PC-9 (cell line): ENCODE measurements at places on chromosomes 13 and 19. TPM values are rescaled to one million over a fixed set of nuclear protein-coding genes. Genes with fewer than 3 reads are reported as not detected.

- no peaks in the 10 kb centered on the region for H3K36me3 ChIP-seq
- no peak for DNase-seq
- H3K4me1 ChIP-seq, result no peaks in the 10 kb centered on the region
- no peak overlapping the region for H3K4me3 ChIP-seq
These were observed 151.4 kb downstream of the KDM4B start for GRCh38 chr19:5120321-5120720.

- DNase-seq, result peak; percentile 98
- H3K4me3 ChIP-seq, result peak within 1 kb of the TSS; percentile 32; the same call in 1 of the 2 replicates
- no peaks in the 10 kb centered on the region for H3K27me3 ChIP-seq
- no peaks in the 10 kb centered on the region for H3K36me3 ChIP-seq
- H3K27ac ChIP-seq, result peak within 1 kb of the TSS; percentile 95
These were observed at the start of gene CYP4F3 for GRCh38 chr19:15640294-15640903. Gene CYP4F3, plus strand, starts transcription at chr19:15640897. Its CDS starts 519 bp downstream, at chr19:15641416.

GRCh38 chr13:110760611-110761010, 47.1 kb downstream of the ING1 start:
- H3K27ac ChIP-seq, result no peak overlapping the region
- peaks cover 15% of the 10 kb centered on the region for H3K27me3 ChIP-seq
- no peak overlapping the region for H3K4me3 ChIP-seq
- no peaks in the 10 kb centered on the region for H3K4me1 ChIP-seq

GRCh38 chr13:110581506-110582185, 20.1 kb upstream of the RAB20 start:
- H3K4me3 ChIP-seq, result no peak overlapping the region
- H3K36me3 ChIP-seq, result no peaks in the 10 kb centered on the region
- no peaks in the 10 kb centered on the region for H3K27me3 ChIP-seq
- no peak overlapping the region for H3K27ac ChIP-seq
- 0 out of 2 replicates have a peak, but pooled peaks cover 3% of the 10 kb centered on the region for H3K4me1 ChIP-seq

DNA sequence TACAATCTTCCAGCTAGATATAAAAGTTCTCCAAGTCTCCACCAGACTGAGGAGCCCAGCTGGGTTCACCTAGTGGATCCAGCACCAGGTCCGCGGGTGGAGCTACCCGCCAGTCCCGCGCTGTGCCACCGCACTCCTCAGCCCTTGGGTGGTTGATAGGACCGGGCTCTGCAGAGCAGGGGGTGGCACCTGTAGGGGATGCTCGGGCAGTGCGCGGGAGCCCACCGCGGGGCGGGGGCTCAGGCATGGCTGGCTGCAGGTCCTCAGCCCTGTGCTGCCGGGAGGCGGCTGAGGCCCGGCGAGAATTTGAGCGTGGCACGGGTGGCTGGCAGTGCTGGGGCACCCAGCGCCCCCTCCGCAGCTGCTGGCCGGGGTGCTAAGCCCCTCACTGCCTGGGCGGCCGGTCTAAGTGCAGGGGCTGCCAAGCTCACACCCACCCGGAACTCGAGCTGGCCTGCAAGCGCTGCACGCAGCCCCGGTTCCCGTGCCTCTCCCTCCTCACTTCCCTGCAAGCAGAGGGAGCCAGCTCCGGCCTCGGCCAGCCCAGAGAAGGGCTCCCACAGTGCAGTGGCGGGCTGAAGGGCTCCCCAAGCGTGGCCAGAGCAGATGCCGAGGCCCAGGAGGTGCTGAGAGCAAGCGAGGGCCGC, 542.8 kb upstream of the PCDH9 start:
- no peaks in the 10 kb centered on the region for H3K36me3 ChIP-seq
- no peak overlapping the region for H3K4me3 ChIP-seq
- no peak overlapping the region for H3K27ac ChIP-seq
- no peak for DNase-seq
- H3K27me3 ChIP-seq, result no peaks in the 10 kb centered on the region
- no peaks in the 10 kb centered on the region for H3K4me1 ChIP-seq

GRCh38 chr13:106464076-106464475, 71.4 kb downstream of the EFNB2 start:
- H3K4me3 ChIP-seq, result no peak overlapping the region
- DNase-seq, result no peak
- no peaks in the 10 kb centered on the region for H3K27me3 ChIP-seq
- H3K36me3 ChIP-seq, result no peaks in the 10 kb centered on the region
- H3K27ac ChIP-seq, result no peak overlapping the region
- no peaks in the 10 kb centered on the region for H3K4me1 ChIP-seq

The CALR3 gene
- total RNA-seq, result not detected in 2 replicates

The PABPC3 gene
- total RNA-seq, result 0.30 and 0.39 TPM in 2 replicates
